ENCODE measurements at places on chromosomes 12 and 14.

- DNase-seq = no peak
Measured at GRCh38 chr12:52584156-52584682, 10.6 kb upstream of the KRT74 start.

GRCh38 chr12:56158926-56159461, 835 bp downstream of the MYL6 start:
- peak; percentile 42 for DNase-seq

DNA sequence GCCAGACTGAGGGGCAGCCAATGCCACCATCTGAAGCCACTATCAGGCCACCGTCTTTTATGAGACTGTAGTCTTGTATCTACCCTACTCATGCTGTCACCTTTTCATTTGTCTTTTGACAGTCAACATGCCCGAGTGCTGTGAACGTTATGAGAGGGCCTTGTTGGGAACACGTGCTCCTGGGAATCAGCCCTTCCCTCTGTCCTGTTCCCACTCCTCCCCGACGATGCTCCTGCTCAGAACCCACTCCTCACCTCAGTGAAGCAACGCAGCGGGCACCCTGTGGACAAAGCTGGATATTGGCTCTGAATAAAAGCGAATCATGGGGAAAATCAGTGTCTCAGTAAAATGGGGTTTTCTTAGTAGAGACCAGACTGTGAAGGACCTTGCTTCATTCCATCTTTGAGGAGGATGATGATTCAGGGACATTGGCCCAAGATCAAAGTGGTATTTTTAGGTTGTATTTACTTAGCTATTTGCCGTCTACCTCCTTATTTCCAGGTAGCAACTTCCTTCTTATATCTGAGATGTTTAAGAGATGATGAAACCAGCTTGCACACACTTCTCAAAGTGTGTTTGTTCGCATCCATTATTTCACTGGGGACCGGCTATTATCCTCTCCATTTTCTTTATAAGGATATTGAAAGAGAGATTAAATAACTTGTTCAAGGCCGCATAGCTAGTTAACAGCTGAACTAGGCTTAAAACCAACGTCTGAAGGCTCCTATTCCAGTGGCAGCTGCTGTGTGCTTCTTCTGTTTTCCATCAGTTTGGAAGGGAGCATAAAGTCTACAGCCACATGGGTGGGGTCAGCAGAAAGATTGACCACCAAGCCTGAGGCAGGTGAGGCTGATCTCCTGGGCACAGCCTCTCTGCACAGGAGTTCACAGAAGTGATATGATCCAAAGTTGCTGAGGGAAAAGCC, 43.9 kb upstream of the CTDSP2 start:
- no peak for DNase-seq

DNA sequence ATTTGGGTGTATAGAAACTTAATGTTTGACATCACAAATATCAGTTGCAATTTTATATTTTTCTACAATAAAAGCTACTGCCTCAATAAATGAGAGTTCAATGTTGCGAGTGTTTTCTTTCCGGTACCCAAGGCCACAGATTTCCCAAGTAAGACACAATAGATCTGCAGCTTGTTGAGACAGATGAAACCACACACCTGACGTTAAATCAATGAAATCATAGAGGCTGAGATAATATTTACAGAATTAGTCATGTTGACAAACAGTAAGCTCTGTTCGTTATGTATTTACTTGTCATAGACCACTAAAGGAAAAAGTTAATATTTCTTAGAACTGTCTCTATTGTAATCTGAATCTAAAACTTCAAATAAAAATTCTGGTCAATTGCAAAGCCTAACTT, 49.2 kb upstream of the PTHLH start:
- DNase-seq = no peak

- no peak for DNase-seq
Measured at GRCh38 chr12:116498471-116498870, 60.7 kb upstream of the MAP1LC3B2 start.

- no peak for DNase-seq
Measured at GRCh38 chr14:100422556-100423316, 99.6 kb downstream of the SLC25A47 start.

DNA sequence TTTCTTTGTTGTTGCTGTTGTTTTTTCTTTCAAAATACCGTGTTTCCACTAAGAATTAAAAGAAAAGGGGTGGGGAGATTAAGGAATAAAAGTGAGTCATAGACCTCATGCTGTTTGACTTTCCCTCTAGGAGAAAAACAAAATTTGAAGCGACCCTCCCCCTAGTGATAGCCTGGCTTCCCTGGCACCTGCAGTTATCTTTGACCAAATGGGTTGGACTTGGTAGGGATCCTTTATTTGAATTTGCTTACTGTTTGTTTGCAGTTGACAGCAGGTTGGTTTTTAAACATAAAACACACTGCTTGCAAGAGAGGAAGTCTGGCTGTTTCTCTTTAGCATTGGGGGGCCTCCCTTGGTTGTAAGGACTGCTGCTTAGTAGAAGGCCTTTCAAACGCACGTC, 14.0 kb downstream of the OTX2 start:
- DNase-seq = no peak

DNA sequence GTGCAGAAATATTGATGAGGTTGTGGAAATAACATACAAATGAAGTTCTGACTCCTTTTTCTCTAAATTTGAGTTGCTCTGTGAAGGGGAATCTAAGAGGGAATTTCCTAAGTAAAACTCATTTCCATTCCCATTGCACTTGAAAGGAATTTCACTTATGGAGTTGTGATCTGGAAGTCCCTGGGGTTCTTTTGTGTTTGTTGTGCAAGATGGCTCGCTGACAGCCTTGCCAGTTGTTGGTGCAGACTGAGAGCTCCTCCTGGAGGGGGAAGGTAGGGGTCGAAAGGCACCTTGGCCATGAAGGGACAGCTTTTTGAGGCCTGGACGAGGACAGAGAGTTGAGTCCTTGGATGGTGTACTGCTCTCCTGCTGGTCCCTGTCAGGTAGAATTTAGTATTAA, 72.0 kb downstream of the C12orf56 start:
- DNase-seq = no peak

GRCh38 chr14:20215196-20215595, 8.3 kb upstream of the OR11H6 start:
- no peak for DNase-seq

- peak; percentile 49 for DNase-seq
Measured at GRCh38 chr12:32455607-32456071, 56.3 kb downstream of the FGD4 start.

GRCh38 chr12:19082365-19082911, 47.1 kb upstream of the PLEKHA5 start:
- DNase-seq = no peak

- DNase-seq = no peak
Measured at GRCh38 chr14:21234112-21234511, 35.1 kb downstream of the HNRNPC start.

- DNase-seq = no peak
Measured at GRCh38 chr14:23385642-23386265, 8.9 kb downstream of the CMTM5 start.
